ENCODE measurements at places on chromosomes 5 and 9. TPM values are rescaled to one million over a fixed set of nuclear protein-coding genes. Genes with fewer than 3 reads are reported as not detected.

DNA sequence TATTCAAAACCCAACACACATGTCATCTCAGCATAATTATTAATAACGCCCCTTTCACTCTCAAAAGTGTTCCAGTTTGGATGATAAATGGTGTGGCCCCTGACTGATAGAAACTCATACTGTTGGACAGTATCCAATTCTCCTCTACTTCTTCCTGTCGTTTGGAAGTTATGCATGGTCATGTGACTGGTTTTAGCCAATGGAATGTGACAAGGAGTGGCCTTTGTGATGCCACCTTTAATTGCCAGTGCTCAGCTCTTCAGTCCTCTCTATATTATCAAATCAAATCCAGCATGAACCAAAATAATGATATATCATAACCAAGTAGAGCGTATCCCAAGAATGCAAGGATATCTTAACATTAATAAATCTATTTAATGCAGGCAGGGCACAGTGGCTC, 117.8 kb upstream of the SPIN1 start:
- no peak for DNase-seq

DNA sequence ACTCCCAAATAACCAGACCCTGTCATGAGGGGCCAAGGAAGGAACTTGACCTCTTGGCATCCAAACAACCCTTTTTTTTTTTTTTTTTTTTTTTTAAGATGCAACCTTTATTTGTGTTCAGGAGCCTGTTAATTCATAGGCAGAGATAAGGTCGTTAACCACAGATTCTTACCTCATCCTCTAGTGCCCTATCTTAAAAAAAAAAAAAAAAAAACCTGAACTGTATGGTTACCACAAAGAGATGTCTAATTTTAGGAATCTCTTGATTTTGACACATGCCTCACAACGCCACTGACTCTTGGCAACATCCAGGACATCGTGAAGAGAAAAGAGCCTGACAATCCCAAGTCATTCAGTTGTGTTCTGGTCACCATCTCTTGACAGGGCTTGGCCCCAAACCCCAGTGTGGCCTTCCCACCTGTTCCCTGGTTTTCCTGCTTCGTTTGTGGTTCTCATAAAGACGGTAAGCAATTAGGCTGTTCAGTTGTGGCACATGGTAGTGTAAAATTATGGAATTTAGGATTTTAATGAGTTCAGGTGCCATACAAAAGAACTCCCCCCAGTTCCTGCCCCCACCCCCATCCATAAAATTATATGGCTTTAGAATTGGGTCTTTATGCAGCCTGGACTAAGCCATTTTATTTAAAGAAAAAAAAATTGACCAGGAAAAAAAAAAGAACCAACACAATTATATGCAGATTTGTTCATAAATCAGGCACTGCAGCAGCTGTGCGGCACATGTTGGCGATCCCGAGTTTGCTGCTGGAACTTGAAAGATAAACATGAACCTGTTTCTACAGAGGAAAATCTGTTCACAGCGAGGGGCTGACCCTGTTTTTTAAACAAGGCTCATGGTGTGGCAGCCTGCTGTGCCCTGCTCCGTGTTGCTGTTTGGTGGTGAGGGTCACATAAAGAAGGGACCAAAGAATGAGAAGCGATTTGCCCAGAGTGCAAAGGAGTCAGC, 267.8 kb upstream of the CLINT1 start:
- peak; percentile 14 for DNase-seq

Gene FXN
- polyA plus RNA-seq = 29.3 TPM

DNA sequence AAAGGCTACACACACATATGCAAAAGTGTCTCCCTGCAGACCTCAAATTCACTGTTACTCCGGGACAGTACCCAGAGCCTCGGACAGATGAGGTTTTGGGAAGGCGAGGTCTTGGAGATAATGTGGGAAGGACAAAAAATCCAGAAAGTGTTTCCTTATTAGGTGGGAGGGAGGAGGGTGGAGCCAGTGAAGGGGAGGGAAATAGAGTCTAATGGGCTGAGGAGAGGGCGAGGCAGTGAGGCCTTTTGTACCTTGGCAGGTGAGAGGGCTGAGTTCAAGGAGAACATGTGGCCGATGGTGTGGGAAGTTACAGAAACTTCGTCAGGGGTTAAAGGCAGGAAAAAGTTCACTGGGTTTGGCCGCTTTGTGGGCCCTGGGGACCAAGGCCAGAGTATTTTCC, 22.1 kb upstream of the TMEM174 start:
- DNase-seq = no peak

Gene CCL27
- polyA plus RNA-seq = 0.09 TPM

DNA sequence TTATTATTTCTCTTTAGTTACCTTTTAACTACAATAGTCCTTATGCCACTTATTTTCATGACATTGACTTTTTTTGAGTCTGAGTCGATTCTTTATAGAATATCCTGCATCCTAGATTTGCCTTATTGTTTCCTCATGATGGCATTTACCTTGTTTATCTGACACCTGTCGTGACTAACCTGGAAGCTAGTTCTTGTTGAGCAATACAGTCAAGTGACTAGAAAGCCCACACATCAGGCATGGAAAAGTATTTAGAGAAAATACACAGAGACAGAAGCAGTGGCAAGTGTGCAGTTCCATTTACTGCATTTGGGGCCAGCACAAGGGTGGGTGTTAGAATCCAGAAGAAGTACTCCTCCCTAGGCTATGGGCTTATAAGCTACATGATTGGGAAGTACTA, 97.8 kb downstream of the ERMP1 start:
- DNase-seq = no peak

DNA sequence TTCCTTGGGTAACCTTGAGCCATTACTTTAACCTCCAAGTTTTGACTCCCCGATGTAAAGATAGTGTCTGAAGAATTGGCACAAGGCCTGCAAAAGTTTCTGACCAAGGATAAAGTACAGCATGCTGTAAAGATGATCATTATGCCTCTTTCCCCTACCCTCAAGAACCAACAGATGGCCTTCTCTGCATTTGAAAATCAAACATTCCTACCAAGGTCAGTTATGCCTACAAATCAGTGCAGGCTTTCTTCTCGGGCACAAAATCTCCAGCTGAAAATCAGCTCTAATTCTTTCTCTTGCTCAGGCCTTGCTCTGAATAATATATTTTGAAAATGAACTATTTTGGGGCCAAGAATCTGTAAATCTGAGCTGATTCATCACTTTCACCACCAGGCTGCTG, 59.7 kb downstream of the PPP2R2B start:
- no peak for DNase-seq

- DNase-seq = no peak
These were observed 602.6 kb upstream of the DAB2 start for GRCh38 chr5:40027400-40027799.

DNA sequence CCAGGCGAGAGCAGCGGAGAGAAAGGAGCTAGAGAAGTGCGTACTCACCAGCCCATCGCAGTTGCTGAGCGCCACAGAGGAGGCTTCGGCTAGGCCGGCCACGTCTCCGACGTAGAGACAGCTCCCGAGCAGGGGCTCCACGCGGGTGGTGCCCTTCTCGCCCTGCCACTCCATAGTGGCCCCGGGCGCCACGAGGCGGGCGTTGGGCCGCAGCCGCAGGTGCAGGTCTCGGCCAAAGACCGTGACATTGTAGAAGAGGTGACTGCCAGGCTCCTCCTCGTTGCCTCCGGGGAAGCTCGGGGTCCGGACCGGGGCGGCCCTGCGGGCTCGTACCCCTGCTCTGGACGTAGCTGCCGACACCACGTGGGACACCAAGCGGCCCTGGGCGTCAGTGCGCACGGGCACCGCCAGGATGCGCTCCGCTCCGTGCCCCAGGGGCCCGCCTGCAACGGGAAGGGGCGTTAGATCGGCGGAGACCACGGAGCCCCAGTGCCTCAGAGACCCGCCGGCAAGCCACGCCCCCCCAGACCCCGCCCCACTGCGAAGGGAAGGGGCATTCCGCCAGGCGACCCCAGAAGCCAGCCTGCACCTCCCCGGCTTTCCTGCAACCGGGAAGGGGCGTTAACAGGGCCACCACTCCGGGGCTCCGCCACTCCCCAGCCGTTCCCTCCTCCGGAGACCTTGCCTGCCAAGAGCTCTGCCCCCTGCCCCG, 1.4 kb downstream of the ADAMTS2 start:
- DNase-seq = peak; percentile 65

- DNase-seq = no peak
These were observed 77.3 kb upstream of the SH3PXD2B start for GRCh38 chr5:172531704-172532026.

Gene CCDC69
- polyA plus RNA-seq = 2.3 TPM

DNA sequence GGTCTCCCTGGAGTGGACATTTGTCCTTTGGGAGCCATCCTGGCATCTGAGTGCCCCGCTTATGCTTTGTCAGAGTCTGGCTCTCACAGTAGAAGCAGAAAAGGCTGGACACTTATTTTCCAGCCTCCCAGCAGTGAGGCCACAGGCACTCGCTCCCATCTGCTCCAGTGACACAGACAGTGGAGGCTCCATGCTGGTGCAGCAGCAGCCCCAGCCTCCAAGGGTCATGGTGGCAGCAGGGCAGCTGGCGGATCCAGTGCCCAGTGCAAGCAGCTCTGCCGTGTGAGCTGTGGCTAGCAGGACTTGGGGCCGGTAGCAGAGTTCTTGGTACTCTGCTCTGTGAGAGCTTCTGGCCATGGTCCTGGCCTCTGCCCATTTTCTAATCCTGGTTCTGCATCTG, 157.3 kb upstream of the ALDH1B1 start:
- no peak for DNase-seq

- DNase-seq = no peak
These were observed 34.5 kb upstream of the TJP2 start for GRCh38 chr9:69139596-69139995.
